Right renal cortex interstitium (tissue), 3 donors: ENCODE measurements at places on chromosomes 6 and 20. TPM values are rescaled to one million over a fixed set of nuclear protein-coding genes. Genes with fewer than 3 reads are reported as not detected.

DNA sequence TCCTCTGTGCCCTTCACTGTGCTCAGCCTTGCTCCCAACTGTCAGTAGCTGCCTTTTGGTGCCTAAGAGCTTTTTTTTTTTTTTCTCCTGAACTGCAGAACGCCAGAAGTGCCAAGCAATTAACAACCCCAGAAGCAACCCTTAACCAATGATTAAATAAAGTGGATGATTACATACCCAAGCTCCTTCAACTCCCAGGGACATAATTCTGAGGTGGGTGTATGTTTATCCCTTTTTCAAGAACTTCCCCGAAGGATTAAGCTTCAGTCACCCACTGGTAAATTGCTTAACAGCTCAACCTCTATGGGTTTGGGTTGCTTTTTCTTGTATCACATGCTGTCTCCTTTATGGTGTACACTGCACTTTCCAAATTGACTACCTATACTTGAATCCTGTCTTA lies 41.1 kb downstream of the KLHL31 start:
- no peak for DNase-seq

- DNase-seq = no peak
These were observed 123.7 kb downstream of the MRPL14 start for GRCh38 chr6:44003345-44004061.

DNA sequence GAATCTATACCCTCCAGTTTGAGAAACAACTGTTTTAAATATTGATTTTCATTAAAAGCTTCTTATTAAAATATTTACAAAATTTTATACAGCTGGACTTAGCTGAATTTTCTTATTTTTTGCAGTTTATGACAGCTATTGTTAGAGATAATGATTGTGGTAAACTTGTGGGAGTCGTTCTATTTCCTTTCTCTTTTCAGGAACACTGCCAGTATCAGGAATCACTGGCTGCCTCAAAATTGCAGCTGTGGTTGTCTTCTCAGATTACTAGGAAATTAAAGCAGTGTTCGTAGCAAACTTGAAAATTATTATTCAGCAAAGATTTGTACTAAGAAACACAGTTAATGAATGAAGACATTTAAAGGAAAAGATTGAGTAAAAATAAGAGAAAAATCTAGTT lies 311.0 kb downstream of the CENPW start:
- no peak for DNase-seq

DNA sequence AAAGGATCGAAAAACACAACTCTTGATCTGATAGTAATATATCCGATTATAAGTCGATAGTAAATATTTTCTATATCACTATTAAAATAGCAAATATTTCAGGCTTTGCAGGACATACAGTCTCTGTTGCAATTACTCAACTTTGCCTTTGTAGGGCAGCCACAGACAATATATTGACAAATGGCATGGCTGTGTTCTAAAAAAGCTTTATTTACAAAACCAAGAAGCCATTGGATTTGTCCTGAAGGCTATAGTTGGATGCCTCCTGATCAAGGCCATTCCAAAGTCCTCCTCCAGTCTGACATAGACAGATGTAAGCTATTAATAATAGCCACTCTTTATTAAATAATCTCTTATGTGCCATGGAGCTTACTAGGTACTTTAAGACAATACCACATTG lies 5.9 kb downstream of the OCSTAMP start:
- DNase-seq = no peak

GRCh38 chr20:63664861-63665594 lies 6.9 kb downstream of the RTEL1 start:
- DNase-seq = no peak

- no peak for DNase-seq
These were observed 29.9 kb upstream of the AGPAT4 start for GRCh38 chr6:161303628-161304340.

DNA sequence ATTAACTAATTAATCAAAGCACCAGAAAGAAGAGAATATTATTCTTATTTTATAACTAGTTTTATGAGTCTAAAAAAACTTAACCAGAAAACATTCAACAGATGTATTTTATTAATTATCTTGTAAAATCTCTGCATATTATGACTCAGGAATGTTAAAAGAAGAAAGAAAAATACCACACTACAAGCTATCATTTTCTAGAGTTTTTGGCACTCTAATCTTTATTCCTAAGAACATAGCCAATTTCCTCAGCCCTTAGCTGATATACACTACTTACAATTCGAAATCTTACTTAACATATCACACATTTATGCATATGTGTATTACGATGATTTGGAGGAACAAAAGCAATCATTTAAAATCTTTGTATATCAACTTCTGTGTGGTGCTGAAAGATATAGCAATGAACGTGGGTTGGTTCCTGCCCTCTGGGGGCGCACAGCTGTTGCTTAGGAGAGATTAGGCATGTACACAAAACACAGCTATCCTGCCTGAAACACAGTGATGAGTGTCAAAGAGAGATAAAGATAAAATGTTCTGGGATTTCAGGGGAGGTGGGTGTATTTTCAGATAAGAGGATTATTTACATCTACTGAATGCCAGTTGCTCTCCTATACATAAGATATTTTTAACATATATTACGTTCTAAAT lies 404.5 kb downstream of the SYNE1 start:
- no peak for DNase-seq

DNA sequence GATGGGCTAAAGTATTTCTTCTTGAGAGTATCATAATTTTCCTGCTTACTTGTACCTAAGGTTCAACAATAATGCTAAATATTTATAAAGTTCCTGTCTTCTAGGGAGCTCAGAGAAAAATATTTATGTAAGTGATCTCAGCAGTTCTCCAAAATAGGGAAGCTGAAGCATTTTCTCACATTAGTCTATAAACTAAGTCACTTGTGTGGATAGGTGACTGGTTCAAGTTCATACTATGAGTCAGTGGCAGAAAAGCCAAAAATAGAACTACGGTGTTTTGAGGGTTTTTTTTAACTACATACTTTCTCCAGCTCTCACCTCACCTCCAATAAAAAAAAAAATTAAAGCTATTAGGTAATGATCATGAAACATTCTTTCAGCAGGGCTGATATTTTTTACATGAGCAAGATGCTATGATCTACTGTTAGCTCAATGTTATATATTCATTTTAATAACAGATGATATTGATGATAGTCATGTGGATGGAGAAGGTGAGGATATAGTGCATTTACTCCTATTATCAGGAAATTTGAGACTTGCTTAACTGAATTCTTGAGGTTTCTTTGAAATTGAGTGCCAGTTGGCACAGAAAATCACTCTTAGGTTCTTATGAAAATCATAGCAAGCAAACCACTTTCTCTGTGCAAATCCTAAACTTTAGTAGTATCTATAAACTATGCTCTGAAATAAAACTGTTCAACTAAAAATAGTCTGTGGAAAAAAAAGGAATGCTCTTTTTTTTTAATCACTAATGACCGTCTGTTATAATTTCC lies 4.1 kb upstream of the MOXD1 start:
- no peak for DNase-seq

GRCh38 chr6:166477647-166478365 lies 95.1 kb upstream of the MPC1 start:
- no peak for DNase-seq

DNA sequence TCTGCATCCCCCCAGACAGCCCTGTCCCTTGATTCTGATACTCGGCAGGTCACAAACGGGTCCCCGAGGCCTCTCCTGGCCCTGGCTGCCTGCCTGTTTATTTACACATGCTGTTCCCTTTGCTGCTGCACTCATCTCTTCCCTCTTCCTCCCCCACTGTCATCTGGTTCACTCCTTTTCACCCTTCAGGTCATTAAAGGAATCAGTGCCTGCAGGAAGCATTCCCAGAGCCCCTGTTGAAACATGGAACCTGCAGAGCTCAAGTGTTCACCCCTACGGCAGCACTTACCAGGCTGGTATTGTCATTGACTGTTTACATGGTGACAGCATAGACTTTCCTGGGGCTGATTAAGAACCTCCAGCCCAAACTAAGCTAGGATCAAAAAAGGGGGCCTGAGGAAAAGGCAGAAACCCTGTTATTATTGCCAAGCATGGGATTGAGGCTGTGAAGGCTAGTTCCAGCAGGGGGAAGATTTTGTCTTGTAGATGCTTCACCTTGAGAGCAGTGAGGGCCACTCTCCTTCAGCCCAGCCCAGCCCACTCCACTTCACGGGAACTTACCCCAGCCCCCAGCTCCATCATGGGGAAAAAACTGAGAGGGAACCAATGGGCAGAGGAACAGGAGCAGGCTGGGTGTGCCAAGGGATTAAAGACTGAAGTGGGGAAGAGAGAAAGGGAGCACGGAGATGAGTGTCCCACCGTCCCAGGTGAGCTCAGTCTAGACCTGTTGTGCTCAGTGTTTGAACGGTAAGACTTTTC lies 73.2 kb downstream of the JPH2 start:
- no peak for DNase-seq

DNA sequence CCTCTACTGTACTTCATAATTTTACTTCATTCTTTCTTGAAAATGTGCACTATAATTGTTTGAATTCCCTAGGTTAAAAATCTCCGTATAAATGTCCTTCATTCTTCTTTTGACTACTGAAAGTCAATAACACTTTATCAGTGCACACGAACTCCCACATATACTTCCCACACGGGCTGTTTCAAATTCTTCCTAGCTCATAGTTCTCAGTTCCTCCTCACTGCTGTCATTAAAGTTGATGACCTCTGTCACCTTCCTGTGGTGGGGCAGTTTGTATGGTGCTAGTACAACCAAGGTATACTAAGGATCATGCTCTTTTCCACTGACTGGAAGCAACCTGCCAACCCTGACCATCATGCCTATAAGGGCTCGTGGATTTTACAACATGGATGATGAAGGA lies 40.0 kb upstream of the CD2AP start:
- no peak for DNase-seq

DNA sequence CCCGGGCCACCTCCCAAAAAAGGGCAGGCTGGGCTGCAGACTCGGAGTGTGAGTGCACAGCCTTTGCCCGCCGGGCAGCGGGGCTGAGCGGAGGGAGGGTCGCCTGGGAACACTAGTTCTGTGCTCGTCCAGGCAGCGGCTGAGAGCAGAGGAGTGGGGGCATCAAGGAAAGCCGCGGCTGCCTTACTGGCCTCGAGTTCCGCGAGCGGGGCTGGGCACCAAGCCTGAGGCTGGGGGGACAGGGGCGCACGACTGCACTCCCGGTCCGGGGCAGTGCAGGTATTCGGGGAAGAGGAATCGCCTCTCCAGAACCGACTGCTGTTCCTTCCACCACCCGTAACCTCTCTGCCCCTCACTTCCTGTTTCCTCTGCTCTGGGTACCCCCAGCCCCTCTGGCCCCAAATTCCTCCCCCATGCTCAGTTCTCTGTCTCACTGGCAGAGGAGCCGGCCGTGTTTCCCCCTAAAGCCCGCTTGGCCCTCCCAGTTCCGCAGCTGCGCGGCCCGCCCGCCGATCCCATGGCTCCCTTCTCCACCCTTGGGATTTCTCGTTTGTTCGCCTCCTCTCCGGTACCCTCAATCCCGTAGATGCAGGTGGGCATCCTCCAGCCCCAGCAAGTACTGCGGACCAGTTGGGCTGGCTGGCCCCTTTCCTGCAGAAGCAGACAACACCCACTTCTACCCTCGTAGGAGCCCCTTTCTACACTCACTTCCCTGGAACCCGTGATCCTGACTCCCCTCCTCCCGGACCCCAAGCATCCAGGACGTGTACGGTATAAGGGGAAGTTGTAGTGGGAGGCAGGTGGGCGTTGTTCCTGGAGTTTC lies 5.1 kb downstream of the RING1 start:
- DNase-seq = no peak

DNA sequence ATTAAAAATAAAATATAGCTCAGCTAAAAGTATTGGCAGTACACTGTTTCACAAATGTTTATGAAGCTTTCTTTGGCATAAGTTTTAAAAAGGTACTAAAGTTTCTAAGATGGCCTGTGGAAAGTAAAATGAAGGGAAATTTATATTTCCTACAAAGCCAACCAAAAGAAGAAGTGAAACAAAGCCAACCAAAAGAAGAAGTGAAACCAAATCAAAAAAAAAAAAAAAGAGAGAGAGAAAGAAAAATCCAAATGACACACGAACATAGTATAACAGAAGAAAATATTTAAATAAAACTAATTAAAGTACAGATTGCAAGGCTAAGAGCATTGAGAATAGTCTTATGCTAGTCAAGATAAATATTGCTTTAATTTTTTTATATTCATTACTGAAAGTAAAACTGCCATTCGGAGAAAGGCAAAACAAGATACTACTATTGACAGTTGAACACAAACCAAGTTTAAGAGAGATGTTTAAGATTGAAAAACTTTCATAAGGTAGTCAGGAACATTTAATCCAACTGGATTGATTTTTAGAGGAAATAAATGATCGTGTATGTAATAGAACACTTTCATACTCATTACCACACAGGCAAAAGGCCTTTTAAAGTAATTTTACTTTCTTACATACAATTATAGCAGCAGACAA lies 12.8 kb upstream of the KHDRBS2 start:
- DNase-seq = no peak

DNA sequence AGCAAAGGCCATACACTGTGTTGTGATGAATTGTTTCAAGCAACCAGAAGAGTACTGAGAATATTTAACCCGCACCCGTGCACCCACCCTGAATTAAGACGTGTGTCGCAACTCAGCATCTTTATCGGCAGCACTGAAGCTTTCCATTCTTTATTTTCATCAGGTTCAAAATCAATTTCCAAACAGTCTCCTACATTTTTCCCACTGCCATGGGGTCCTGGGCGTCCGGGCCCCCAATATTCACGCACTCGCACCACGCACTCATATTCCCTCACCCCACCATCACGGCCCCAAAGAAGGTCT lies 1.8 kb downstream of the LTB start:
- DNase-seq = no peak

DNA sequence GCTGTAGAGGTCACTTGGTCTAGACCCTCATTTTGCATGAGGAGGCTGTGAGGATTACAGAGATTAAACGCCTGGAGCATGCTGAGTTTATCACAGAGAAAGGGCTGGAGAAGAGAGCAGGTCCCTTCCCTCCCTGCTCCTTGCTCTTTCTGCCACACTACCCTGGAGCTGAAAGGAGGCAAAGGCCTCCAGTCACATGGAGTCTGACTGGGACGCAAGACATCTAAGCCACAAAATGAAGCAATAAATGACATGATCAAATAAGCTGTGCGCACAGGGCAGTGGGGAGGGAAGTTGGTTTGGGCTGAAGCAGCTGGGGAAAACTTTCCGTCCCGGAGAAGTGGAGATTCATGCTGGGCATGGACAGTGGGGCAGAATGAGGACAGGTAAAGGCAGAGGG lies 33.3 kb downstream of the ATXN1 start:
- DNase-seq = no peak

DNA sequence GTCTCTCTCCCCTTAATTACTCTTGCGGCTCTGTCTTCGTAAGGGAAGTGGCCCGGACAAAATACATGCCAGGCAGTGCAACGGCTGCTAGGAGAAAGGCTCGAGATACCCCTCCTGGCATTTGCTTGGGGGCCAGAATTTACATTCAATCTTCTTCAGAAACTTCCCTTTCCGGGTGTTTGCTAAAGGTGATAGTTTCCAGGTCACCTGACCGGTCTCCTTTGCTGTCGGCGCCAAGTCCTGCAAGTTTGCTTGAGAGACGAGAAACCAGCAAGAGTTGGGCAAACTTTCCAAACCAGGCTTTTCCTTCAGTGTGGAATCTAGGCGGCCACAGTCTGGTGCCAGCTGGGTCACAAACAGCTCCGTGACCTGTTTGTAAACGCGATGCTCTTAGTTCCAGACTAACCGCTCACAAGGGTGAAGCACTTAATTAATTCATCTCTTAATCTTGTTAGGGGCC lies 563 bp upstream of the SRSF3 start:
- DNase-seq = no peak

Gene GGTLC1
- polyA plus RNA-seq = not detected

Gene ZNF311
- 8.0 TPM for polyA plus RNA-seq

Gene MAFB
- 115 TPM for polyA plus RNA-seq

Gene NR2E1
- polyA plus RNA-seq = not detected

Gene EPB41L1
- polyA plus RNA-seq = 72.0 TPM

Gene CYP39A1
- polyA plus RNA-seq = 9.3 TPM
